ENCODE measurements at places on chromosomes 2 and 18. TPM values are rescaled to one million over a fixed set of nuclear protein-coding genes. Genes with fewer than 3 reads are reported as not detected.

GRCh38 chr2:222270396-222270795 is 28.4 kb downstream of the PAX3 start:
- no peaks in the 10 kb centered on the region for H3K4me1 ChIP-seq
- H3K27me3 ChIP-seq, result peaks cover 9% of the 10 kb centered on the region
- H3K27ac ChIP-seq, result no peak overlapping the region
- H3K36me3 ChIP-seq, result no peaks in the 10 kb centered on the region
- no peak overlapping the region for H3K4me3 ChIP-seq

DNA sequence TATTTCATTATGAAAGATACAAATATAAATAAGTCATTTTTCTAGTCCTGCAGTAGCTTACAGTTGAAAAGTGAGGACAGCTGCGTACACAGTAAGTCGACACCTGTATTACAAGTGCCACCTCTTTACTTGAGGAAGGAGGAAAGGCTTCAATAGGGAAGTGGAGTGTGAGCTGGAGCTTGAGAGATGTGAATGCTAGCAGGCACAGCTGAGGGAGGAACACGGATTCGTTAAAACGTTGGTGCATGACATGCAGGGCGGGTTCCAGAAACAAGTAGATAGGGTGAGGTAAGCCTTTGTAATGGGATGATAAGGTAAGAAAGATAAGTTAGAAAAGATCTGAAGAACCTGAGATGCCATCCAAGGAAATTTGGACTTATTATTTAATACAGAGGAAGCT is 98.1 kb upstream of the CSRNP3 start:
- H3K36me3 ChIP-seq, result no peaks in the 10 kb centered on the region
- H3K27me3 ChIP-seq, result peaks cover 2% of the 10 kb centered on the region
- no peak for DNase-seq
- no peaks in the 10 kb centered on the region for H3K4me1 ChIP-seq

DNA sequence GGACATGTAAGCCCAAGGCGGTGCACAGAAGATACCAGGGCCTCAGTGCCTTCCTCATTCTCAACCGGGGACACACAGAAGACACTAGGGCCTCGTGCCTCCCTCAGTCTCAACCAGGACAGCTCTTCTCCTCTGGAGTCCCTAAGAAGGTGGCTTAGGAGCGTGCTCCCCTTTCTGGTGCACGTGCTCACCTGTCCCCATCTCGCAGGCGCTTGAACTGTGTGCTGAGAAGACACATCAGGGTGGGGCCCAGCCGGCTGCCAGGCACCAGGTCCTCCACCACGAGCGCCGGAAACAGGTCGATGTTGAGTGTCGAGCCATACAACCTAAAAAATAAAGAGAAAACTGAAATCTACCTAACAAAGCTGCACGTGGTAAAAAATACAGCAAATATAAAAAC is 99.9 kb downstream of the PXDN start:
- H3K27ac ChIP-seq, result no peak overlapping the region
- H3K36me3 ChIP-seq, result no peaks in the 10 kb centered on the region
- no peak overlapping the region for H3K4me3 ChIP-seq
- no peaks in the 10 kb centered on the region for H3K4me1 ChIP-seq

ABHD1 gene
- 1.2 TPM for total RNA-seq
